CMK (cell line): ENCODE measurements at places on chromosomes 16 and 17.

- peak; percentile 74 for DNase-seq
These were observed 1.2 kb upstream of the CCDC42 start for GRCh38 chr17:8745586-8746500.

- no peak for DNase-seq
These were observed 2.8 kb upstream of the DNAI2 start for GRCh38 chr17:74271281-74271680.

DNA sequence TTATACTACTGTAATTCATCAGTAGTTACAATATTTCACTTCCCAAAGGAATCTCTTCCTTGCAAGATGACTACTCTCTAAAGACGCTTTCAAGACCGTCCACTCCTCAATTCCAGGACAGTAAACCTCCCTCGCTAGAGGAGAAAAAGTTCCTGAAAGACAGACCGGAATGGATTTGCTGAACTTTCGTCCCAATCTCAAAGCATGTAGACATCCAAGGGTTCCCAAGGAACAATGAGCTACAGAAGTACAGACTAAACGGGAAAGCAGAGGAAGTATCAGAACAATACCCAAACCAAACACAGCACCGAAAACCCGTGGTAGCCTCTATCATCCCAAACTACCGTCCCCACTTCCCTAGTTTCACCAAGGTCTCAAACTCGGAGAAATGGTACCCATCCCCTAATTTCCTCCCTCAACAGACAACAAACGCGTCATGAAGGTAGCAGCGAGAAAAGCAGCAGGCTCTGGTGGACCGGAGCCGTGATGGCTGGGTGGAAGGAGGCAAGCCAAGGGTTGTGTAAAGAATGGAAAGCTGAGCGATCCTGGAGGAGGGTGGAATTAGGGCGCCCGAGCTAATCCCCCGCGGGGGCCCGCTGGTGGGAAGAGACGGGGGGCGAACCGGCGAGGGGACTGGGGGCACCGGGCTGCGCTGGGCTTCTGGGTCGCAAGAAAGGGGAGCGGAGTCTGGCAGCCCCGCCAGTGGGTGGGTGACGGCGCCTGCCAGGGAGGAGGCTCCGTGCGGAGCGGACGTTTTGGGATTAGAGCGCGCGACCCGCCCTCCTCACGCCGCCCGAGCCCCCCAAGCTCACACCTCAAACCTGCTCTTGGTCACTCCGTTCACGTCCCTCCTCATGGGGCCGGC is 647 bp downstream of the FBXL20 start:
- DNase-seq = no peak

DNA sequence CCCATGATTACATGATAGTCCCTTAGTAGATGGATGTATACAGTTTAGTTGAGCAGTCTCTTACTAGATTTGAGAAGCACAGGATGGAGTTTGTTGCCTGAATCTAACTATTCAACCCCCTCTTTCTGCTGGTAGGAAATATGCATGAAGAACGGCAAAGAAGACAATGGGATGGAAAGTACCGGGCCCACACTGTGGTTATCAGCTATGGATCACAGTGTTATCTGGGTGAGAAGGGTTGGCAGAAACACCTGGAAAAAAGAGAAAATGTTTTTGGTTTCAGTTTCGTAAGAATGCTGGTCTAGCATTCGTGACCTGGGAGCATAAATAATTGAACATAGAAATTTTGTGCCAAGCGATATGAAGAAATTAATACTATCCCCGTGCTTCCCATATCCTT is 53.1 kb downstream of the ANKFN1 start:
- DNase-seq = no peak

DNA sequence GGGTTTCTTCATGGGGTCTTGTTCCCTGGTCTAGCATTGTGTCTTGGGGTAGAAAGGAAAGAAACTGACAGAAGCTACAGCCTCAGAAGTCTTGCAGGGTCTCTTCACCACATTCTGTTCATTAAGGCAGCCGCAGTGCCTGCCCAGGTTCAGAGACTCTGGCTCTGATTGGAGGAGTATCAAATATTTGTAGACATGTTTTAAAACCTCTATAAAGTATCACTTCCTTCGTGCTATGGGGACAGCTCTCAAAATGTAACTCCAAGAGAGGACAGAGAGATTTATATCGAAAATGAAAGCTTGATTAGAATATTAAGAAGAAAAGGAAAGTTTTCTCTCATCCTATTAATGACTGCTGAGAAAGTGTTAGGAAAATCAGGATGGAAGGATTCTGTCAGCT is 107.0 kb upstream of the CACNG3 start:
- no peak for DNase-seq

DNA sequence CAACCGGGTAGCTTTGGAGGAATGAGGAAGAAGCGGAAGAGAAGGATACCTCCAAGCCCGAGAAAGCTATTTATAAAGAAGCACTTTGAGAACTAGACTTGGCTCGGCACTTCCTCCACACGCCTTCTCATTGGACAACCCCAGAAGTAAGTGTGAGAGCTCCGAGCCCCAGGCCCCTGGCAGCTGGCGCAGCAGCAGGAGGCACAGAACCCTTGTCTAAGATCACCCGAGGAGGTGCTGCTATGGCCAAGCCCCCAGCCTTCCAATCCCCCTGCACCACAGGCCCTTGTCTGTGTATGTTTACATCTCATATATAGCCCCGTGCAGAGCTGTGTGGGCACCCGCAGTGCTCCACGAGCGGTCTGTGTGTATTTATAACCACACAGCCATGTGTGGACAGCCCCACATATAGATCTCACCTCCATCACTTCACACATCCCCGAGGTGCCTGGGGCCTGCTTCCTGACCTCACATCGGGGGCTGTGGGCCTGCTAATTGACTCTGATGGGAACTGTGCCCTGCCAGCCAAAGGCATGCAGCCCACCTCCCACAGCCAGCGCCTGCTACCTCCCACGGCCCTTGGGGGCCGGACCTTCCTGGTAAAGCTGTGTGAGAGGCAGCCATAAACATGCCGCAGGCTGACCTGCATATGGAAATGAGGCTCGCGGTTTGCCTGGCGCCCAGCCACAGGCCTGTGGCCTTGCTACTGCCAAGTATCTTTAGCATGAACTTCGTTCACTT is 96.1 kb downstream of the C17orf67 start:
- no peak for DNase-seq

DNA sequence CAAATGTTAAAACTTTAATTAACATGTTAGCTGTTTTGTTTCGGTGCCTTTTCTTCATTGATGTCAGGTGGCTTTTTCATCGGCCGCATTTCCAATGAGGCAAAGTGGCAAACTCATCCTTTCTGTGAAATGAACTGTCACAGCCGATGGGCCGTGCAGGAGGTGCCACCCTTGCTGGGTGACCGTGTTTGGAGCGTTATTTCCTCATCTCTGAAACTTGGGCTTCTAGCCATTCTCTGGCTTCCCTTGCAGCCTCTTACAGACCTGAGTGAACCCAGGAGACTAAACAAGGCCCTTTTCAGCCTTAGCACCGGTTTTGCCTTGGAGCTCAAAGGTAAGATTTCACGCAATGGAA is 42.2 kb upstream of the PRSS54 start:
- DNase-seq = no peak

GRCh38 chr17:29116804-29117753 is 63.1 kb downstream of the MYO18A start:
- peak; percentile 52 for DNase-seq

DNA sequence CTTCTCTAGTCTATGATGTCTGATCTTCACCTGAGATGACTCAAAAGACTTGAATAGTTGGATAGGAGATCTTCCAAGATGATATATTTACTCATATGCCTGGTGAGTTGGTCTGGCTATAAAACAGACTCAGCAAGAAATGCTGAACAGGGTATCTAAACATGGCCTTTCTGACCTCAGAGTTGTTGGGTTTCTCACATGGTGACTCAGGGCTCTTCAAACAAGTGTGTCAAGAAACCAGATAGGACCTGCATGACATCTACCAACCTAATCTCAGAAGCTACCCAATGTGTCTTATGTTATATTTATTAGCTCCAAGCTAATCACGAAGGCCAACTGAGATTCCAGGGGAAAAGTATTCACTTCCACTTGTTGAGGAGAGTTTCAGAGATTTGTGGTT is 1477.3 kb downstream of the CDH8 start:
- DNase-seq = no peak

GRCh38 chr17:1315409-1315808 is 35.9 kb downstream of the TRARG1 start:
- no peak for DNase-seq

DNA sequence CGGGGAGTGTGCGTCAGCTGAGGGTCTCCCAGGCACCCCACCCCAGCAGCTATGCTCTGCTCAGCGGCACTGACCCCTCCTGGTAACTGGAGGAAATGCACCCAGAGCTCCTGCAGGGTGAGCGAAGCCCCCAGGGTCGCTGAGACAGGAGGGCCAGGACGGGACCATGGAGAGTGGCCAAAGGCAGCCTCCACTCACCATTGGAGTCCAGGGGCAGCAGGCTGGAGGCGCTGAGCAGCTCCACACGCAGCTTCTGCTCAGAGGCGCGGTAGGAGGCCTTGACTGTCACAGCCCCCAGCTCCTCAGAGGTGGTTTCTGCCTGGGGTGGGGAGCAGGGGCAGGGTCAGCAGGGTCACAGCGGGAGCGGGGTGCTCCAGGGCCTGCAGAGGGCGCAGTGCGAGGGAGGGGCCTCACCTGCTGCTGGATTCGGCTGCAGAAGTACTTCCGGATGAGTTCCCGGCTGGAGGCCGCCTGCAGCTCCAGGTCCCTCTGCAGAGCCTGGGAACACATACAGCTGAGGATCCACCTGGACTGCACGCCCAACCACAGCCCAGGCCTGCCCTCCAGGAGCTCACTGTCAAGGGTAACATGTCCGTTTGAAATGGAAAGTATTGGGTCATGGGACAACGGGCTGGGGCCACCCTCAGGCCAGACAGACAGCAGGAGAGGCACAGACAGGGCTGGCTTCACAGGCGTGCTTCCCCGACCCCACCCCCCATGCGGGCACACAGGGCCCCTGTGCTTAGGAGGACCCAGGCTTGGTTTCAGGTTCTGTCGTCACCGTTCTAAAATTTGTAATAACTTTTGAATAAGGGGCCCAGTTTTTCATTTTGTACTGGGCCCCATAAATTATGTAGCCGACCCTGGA is 13.8 kb downstream of the UNC13D start:
- no peak for DNase-seq

GRCh38 chr17:74480290-74480689 is 13.9 kb downstream of the CD300A start:
- no peak for DNase-seq
